HAP-1 (cell line): ENCODE measurements at places on chromosomes 16 and 17.

DNA sequence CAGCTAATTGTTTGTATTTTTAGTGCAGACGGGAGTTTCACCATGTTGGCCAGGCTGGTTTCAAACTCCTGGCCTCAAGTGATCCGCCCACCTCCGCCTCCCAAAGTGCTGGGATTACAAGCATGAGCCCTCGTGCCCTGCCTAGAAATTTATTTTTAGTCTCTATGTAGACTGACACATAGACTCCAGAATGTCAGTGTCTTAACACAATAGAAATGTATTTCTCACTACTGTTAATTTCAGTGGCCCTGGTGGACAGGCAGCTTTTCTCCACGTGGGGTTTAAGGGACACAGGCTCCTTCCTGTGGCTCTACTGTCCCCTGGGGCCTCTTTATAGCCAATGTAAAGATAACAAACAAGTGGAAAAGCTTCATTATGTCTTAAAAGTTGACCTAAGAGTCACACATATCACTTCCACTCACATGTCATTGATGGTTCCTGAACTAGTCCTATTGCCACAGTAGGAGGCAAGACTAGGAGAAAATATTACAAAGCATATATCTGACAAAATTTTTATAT, 43.8 kb downstream of the COPRS start:
- DNase-seq = no peak

- no peak for DNase-seq
These were observed 98.9 kb downstream of the CCT6B start for GRCh38 chr17:34862384-34862783.

GRCh38 chr17:82483204-82483660, 24.7 kb downstream of the NARF start:
- no peak for DNase-seq

DNA sequence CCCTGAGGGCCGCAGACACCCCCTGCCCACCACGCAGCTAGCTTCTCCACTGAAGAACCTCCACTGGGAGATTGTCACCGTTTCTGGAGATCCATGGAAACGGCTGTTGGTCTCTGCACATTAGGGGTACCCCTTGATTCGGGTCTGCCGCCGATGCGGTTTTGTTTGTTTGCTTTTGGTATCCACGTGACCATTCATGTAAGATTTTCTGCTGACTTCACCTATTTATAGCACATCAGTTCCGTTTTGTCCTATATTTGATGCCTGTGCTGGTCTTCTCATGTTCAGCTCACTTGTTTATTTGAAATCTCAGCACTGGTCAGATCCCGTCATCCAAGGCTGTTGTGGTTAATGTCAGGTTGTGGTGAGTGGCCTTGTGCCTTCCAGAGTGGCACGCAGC, 21.1 kb downstream of the CRAMP1 start:
- DNase-seq = no peak

DNA sequence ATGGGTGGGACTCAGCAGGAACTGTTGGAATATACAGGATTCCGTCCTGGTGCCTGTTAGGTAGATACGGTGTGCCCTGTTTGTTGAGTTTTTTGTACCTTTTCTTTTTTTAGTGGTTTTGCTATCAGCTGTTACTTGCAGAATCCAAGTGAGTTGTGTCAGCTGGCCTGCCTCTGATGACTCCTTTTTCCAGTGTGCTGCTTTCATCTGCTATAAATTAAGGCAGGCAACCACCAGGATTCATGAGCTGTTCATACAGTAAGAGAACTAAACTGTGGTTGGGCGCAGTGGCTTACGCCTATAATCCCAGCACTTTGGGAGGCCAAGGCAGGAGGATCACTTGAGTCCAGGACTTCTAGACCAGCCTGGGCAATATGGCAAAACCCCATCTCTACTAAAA, 79.9 kb downstream of the WNT3 start:
- no peak for DNase-seq

- no peak for DNase-seq
These were observed 13.8 kb upstream of the BCAR1 start for GRCh38 chr16:75264999-75265910.

DNA sequence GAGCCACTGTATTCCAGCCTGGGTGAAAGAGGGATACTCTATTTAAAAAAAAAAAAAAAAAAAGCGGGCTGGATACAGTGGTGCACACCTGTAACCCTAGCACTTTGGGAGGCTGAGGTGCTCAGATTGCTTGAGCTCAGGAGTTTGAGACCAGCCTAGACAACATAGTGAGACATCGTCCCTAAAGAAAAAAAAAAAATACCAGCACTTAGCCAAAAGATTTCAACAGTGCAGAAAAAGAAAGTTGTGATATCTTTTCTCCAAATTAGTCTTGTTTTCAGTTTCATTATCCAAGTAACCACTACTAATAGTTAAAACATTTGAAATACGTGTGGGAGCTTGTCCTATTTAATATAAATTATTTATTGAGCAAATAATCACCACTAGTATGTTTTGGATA, 48.7 kb downstream of the TENT4B start:
- no peak for DNase-seq

- DNase-seq = peak; percentile 78
These were observed at the start of gene MC1R for GRCh38 chr16:89918453-89919347. Gene MC1R, plus strand, starts transcription at chr16:89918862. Its CDS starts 397 bp downstream, at chr16:89919259.

- no peak for DNase-seq
These were observed at the start of gene ALOX12B for GRCh38 chr17:8087075-8087951. Gene ALOX12B, minus strand, starts transcription at chr17:8087716. Its CDS starts 274 bp downstream, at chr17:8087442.

- DNase-seq = peak; percentile 28
These were observed 278.9 kb downstream of the SEC14L1 start for GRCh38 chr17:77419547-77420094.

DNA sequence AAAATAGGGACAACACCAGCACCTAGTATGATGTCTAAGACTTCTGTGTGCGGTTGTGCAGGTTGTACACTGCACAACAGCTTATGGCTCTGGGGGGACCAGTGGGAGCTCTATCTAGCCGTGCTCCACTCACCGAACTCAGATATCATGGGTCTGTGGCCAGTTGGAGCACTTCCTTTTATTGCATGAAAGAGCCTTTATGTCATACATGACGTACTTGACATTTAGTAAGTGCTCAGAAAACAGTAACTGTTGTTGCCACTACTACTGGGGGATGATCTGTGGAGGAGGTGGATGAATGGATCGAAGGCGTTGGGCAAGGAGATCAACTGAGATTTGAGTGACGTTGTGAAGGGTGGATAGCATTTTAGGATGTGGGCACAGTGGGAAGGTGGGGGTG, 368.8 kb downstream of the SNX29 start:
- no peak for DNase-seq

DNA sequence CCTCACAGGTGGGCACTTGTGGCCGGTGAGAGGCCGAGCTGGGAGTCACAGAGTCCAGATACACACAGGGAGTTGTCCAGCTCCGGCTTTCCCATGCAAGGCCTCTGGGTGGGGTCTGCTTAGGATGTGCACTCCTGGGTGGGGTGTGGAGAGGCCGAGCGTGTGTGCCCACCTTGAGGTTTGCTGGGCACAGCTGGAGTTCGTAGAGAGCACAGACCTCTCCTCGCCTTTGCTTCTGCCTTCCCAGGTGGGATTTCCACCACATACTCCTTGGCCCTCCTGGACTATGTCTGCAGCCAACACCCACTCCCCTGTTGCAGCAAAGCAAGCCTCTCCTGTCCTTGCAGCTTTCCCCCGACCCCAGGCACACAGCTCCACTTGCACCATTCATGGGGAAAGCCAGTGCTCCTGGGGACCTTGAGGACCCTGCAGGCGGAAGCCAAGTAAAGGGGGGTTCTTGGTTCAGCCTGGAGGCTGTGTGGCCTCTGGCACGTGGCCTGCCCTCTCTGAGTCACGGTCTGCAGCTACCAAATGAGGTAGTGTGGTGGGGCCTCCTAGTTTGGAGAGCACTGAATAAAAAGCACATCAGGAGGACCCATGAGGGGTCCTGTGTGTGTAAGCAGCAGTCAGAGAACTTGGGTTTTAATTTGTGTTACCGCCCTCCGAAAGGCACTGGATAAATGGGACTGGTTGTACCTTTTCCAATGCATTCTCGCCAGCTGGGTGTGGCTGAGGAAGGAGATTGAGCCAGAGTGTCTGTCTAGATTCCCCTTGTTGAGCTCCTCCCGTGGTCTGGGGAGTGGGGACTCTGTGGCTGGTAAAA, 31.5 kb downstream of the MPRIP start:
- no peak for DNase-seq

- no peak for DNase-seq
These were observed 208.9 kb upstream of the WSCD1 start for GRCh38 chr17:5861246-5861645.

DNA sequence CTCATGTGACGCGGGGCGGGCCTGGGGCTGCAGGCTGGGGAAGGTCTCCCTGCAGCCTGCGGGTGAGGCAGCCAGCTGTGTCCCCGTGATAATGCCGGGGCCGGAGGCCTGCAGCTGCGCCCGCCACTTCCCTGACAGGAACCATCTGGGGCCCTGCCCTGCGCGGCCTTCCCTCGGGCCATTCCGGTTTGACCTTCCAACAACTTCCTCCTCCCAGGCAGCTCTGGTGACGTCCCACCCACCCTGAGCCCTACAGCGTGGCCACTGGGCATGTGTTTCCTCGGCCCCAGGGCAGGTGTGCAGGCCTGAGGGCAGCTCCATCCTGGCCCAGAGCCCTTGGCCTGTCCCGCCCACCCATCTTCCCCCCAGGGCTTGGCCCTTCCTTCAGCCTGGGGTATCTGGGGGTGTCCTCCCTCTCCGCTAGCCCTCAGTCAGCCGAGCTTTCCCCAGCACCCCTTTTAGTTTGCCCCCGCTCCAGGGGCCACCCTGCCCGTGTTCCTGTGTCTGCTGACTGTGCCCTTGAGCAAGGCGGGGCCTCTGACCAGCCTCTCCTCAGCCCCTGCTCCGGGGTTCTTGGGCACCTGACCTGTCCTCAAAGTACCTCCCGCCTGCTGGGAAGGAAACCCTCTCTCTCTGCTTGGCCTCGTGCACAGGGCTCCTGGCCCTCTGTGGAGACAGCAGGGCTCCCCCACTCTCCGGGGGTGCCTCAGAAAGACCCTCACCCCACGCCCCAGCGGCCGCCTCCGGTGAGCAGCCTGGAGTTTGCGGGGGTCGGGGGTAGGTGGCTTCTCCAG, at the start of gene CBFA2T3:
Gene CBFA2T3 (minus strand): TSS at position 190 of the 794 bp plus-strand sequence. CDS start 400 bp downstream, outside the sequence.
- DNase-seq = no peak

DNA sequence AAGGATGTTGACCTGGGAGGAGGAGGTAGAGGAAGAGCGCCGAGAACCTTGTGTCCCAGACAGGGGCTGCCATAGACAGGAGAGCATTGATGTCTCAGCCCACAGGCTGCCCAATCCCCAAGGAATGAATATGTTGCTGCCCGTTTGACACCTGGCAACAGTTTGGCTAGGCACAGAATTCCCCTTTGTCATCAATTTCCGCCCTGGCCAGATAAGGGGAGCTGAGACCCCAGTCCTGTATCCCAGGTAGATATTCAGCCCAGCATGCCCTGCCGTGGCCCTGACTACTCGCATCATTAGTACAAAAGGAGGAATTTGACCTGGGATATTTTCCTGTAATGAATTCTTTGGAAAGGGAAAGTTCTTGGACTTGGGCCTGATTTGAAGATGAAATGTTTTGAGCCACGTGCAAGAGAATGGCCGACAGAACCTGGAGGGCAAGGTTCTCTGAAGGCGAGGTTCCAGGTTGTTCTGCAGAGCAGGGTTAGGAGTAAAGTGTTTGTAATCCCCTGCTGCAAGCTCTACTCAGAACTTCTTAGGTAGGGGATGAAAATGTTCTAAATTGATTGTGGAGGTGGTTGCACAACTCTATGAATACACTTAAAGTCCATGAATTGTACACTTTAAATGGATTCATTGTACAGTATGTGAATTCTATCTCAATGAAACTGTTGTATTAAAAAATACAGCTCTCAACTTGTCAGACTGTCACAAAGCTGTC, 108.8 kb downstream of the SOCS1 start:
- DNase-seq = no peak

- no peak for DNase-seq
These were observed 11.8 kb downstream of the CTRB1 start for GRCh38 chr16:75230471-75231110.

DNA sequence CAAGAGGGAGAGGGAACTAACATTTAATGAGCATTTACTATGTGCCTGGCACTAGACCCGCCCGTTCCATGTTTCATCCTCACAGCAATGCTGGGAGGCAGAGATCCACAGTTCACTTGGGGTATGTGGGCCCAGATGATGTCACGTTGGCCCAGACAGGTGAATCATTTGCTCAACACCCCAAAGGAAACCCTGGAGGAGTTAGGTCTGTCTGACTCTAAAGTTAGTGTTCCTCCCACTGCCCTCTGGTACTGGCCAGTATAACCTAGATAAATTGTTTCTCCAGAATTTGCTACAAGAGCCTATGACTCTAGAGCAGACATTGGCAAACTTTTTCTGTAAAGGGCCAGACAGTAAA, 164.6 kb downstream of the VPS53 start:
- no peak for DNase-seq

DNA sequence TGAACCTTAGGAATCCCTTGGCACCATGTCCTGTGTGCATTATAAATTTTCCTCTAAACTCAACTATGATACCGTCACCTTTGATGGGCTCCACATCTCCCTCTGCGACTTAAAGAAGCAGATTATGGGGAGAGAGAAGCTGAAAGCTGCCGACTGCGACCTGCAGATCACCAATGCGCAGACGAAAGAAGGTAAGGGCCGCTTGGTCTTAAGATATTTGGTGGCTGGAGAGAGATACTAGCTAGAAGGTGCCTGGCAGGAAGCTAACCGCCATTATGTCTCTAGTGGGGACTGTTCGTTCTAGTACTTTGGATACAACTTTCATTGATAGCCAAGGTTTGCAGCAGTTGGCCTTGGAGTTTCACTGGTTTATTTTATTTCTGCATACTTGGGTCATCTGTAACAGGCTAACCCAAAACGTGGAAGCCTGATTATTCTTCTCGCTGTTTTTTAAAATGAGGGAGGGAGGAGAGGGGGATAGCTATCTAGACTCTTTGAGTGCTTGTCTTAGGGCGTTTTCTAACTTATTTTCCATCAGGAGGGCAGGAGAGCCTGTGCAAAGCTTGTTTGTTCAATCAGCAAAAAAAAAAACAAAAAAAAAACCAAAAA, 1.3 kb downstream of the RBBP6 start:
- DNase-seq = peak; percentile 34

- no peak for DNase-seq
These were observed 986 bp upstream of the ELOB start for GRCh38 chr16:2777903-2778629.

DNA sequence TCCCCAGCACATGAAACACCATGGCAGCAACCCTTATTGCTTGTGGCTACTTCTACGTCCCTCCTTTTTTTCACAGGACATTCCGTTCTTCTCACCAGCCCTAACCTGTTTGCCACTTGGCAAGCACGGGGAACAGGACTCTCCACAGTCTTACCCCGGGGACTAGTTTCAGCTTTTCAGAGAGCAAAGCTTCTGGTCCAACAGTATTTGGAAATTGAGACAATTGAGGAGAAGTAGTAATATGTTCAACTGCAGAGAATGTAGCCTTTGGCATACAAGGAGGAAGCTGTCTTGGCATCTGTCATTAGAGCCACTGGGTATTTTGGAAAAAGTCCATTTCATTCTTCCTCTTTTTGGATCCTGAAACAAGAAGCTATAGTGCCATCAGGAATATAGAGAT, 65.7 kb downstream of the MAP2K6 start:
- no peak for DNase-seq

- DNase-seq = no peak
These were observed 15.9 kb downstream of the CDK5R1 start for GRCh38 chr17:32502710-32503109.

- no peak for DNase-seq
These were observed 593.5 kb upstream of the SOX9 start for GRCh38 chr17:71527311-71527710.

- DNase-seq = no peak
These were observed 399 bp downstream of the STX1B start for GRCh38 chr16:31009894-31010584.
